ENCODE measurements at places on chromosomes 1 and 21.

- DNase-seq = peak; percentile 94
Observed at GRCh38 chr1:54406339-54407153, at the start of gene SSBP3. Gene SSBP3 (minus strand): TSS chr1:54406394.

- DNase-seq = peak; percentile 9
Observed at GRCh38 chr21:38250991-38251418, 5.8 kb upstream of the KCNJ15 start.

GRCh38 chr1:204177133-204177532 is 11.0 kb upstream of the REN start:
- DNase-seq = no peak

GRCh38 chr1:66654643-66655042 is 97.6 kb upstream of the DYNLT5 start:
- DNase-seq = no peak

GRCh38 chr1:42033629-42034028 is 114.9 kb upstream of the HIVEP3 start:
- no peak for DNase-seq

- peak; percentile 11 for DNase-seq
Observed at GRCh38 chr1:237712082-237712481, 178.6 kb downstream of the ZP4 start.

- no peak for DNase-seq
Observed at GRCh38 chr21:46503922-46504550, 45.3 kb downstream of the DIP2A start.

- DNase-seq = peak; percentile 45
Observed at GRCh38 chr1:53315456-53316423, 12.1 kb downstream of the LRP8 start.

DNA sequence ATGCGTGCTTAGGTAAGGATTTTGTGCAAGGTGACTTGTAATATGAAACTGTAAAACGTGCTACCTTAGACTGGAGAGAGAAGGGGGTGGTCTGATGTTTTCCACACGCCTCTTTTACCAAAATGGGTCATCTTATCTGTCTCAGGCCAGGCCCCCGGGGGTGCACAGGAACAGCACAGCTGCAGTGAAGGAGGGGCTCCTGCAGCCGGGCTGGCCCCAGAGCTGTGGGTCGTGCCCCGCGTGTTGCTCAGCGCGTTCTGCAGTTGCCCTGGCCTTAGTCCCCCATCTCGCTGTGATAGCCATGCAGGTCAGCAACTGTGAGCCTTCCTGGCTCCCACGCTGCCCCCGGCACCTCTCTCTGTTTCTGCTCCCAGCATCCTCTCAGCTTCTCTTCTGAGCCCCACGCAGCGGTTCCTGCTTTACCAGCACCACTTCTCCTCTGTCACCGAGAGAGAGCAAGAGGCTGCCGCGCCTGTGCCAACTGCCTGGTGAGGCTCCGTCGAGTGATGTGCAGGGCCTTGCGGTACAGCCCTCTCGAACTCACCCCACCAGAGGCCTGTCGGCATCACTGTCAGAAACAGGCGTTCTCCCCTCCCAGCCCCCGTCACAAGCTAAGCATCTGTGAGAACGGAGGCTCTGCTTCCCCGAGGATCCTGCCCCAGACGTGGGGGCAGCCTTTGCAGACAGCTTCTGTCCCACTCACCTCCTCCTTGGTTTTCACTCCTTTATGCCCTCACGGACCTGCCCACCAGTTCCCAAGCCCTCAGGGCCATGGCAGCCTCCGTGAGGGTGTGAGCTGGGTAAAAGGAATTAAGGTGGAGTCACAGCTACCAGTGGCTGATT is 73.3 kb downstream of the ADARB1 start:
- DNase-seq = no peak

- DNase-seq = no peak
Observed at GRCh38 chr21:35119501-35120047, 70.5 kb upstream of the RUNX1 start.

GRCh38 chr1:206015071-206015470 is 8.6 kb downstream of the CTSE start:
- no peak for DNase-seq

- no peak for DNase-seq
Observed at GRCh38 chr1:93317207-93317606, 28.5 kb upstream of the DR1 start.

DNA sequence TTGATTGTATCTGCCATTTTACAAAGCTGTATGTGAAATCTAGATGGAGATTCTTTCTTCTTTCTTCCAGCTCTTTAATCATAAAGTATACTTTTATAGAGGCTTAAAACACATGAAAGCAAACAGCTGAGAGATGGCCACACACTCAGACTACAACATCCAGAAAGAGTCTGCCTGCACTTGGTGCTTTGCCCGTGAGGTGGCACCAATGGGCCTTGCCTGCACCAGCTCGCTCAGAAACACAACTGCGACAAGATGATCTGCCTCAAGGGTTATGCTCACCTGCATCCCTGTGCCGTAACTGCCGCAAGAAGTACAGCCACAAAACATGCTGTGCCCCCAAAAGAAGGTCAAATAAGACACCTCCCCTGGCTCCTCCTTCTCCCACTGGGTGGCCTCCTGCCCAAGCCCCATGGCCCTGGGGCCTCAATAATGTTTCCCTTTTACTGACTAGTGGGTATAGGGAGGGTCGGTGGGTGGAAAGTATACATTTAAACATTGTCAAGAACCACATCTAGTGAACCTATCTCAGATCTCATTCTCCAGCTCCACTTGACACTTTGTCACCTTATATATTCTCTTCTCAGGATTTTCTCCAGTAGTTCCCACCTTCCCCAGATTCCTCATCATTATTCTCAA is 66.7 kb upstream of the ANGPTL3 start:
- peak; percentile 86 for DNase-seq

DNA sequence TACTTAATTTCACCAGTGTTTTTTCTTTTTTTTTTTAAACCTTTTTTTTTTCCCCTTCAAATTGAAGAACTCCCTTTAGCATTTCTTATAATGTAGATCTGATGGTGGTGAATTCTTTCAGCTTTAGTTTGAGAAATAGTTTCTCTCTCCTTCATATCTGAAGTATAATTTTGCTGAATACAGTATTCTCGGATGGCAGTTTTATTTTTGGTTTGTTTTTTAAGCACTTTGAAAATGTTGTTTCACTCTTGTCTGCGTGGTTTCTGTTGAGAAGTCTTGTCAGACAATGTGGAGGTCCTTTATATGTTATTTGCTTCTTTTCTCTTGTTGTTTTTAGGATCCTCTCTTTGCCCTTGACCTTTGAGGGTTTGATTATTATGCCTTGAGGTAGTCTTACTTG is 135.1 kb downstream of the RPS6KC1 start:
- DNase-seq = no peak

GRCh38 chr1:220789532-220790147 is 2.9 kb downstream of the MTARC1 start:
- no peak for DNase-seq

- DNase-seq = no peak
Observed at GRCh38 chr1:63099188-63099587, 223.2 kb upstream of the FOXD3 start.

GRCh38 chr1:91226741-91227140 is 177.9 kb downstream of the HFM1 start:
- DNase-seq = peak; percentile 40

GRCh38 chr1:246319083-246319714 is 187.9 kb downstream of the SMYD3 start:
- no peak for DNase-seq

DNA sequence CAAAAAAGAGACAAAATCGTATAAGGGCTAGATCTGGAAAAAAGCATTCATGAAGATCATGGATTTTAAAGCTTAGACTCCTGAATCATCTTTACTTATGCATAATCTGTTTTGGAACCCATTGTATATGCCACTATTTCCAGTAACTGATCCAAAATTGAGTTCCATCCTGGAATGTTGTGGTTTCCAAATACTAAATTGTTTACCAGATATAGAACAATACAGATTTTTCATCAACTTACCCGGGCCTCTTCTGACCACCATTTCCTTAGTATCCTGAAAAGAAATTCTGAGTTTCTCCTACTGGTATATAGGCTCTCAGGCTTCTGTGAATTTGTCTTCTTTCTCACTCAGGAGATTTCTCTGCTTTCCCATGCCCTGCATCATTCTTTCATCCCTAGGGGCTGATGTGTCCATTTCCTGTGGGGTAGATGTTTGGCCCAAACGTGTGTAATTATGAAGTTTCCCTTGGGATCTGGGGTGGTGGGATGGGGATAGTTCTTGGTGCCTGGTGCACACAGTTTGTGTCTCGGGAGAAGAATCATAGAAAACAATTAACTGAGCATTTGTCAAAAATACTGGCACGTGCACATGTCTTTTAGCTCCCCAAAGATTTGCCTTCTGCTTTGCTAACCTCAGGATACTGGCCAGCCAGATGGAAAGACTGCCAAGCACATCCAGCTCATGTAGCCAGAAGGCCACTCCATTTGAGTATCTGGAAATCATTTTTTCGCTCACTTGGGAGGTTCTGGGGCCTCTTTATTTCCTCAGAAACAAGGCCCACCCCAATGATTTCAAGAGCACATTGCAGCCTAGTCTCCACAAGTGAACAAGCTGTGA is 127.8 kb downstream of the NTMT2 start:
- no peak for DNase-seq

DNA sequence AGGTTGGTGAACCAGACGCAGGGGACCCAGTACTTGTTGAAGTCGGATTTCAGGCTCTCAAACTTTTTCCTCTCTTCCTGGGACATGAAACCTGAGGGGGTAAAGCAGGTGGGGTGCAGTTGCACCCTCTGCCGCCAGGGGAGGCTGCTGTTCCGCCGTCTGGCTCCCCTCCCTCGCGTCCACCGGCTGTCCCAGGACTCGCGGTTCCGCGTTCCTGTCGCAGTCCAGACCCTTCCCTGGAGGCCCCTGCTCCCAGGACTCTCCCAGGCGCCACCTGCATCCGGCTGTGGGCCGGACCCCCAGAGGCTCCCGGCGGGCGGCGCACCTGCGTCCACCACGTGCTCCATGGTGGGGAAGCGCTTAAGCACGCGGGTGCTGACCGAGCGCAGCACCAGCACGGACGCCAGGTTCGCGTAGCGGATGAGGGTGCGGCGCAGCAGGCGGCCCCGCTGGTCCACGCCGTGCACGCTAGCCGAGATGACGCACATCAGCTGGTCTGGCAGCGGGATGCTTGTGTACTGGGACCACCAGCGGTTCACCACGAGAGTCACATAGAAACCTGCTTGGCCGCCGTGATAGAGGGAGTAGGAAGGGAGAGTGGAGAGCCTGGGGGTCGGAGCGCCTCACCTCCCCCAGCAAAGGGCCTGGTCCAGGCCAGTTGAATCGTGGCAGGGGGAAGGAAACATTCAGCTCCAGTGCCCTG is 1.7 kb downstream of the BEST4 start:
- peak; percentile 89 for DNase-seq

DNA sequence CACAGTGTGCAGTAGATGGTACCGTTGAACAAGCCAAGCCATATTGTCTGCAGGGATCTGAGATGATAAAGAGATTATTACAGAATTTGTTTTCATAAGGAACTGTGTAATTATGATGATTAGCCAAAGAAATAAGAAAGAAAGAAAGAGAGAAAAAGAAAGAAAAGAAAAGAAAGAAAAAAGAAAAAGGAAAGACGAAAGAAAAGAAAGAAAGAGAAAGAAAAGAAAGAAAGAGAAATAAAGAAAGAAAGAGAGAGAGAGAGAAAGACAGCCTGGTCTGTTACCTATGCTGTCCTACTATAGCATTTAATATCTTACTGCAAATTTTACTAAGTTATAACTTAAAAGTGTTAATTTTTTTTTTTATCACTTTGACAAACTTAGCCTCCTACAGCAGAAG is 43.6 kb downstream of the KCNK1 start:
- no peak for DNase-seq

DNA sequence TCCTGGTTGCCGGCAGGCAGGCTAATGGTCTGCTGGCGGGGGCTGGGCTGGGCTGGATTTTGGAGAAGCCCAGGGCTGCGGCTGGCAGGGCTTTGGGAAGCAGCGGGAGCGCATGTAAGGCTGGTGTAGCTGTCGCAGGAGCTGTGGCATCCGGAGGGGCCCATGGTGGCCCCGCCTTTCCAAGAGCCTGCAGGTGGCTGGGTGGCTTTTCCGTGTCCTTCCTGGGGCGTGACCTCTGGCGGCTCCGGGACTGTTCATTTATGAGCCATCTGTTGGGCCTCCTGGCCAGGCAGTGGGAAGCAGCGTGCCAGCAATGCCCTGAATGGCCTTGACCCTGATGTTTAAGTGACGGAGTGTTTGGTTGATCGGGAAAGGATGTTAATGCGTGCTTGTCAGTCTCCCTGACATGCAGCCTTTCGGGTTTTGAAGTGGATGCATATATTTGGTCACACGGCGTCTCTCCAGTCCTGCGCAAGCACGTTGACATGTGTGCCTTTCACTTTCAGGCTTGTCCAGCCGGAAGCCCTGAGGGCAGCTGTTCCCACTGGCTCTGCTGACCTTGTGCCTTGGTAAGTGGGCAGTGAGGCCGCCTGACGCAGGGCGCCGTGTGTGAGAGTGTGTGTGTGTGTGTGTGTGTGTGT is 38.5 kb downstream of the AGPAT3 start:
- no peak for DNase-seq

DNA sequence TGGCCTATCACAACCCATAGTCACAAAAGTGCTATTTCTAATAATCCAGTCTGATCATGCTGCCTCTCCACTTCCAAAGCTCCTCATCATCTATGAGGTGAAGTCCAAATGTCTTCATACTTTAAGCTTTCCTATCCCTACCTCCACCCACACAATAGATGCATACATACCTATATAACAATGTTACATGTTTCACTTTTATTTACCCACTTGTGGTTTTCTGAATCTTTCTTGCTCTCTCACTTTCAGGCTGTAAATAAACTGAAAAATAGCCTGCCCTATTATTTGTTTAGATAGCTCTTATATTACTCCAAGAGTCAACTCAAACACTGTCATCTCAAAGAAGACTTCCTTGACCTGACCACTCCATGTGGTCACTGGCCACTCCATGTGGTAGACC is 406.8 kb upstream of the BEND5 start:
- no peak for DNase-seq

- DNase-seq = peak; percentile 16
Observed at GRCh38 chr1:111320066-111320879, 29.6 kb downstream of the CHIA start.

DNA sequence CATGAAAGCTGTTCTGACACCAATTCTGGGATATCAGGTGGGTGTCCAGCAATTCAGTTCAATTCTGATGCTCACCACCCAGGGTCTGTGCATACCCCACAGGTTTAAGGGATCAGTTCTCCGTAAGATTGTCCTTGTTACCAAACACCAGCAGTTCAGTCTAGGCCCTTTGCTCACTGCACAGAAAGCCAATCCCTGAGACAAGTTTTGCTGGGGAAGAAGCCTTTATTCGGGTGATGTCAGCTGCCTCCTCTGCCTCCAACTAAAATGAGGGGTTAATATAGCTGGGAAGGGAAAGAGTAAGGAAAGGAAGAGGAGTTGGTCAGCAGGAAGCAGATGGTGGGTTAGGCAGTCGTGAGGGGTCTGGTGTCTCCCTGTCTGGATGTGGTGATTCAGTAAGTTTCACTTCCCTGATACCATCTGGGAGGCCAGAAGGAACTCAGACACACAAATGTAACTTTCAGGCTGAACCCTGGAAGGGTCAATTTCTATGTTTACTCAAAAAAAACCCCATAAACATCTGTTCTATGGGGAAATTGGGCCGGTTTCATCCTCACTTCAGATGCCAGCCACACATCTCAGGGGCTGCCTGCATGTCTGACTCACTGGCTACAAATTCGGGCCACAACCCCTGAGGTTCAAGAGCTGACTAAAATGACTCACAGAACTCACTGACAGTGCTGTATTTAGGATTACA is 83.3 kb upstream of the PGBD5 start:
- DNase-seq = no peak

GRCh38 chr1:182122913-182123260 is 61.4 kb upstream of the ZNF648 start:
- no peak for DNase-seq

- DNase-seq = no peak
Observed at GRCh38 chr1:109207467-109208103, 6.1 kb upstream of the SARS1 start.

GRCh38 chr1:39951926-39952325 is 3.0 kb upstream of the MFSD2A start:
- DNase-seq = no peak

All from GM23338 (cell line).